ENCODE measurements at places on chromosomes 3 and 15.

DNA sequence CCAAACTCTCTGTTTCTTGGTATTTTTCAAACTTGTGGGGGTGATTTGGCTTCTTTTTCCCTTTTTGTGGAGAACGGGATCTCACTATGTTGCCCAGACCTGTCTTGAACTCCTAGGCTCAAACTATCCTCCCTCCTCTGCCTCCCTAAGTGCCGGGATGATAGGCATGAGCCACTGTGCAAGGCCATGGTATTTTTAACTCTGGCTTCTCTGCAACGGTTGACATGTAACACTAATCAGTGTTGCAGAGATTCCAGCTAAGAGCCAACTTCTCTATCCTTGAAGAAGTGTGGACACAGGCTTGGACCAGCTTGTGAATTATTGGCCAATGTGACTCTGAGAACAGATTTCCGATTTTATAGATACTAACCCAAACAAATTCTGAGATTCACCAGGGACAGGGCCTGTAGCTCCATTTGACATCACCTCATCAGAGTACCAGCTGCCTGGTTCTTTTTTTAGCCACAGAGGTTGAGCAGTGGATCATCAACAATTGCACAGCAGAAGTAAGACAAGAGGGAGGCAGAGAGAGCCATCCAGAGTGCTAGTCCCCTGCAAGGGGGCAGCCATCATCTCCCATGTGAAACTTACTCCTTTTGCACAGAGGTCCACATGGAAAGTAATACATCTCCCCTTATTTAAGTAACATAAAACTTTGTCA is 98.1 kb upstream of the SYNPR start:
- no peak overlapping the region for H3K4me3 ChIP-seq
- no peaks in the 10 kb centered on the region for H3K4me1 ChIP-seq
- no peak overlapping the region for H3K27ac ChIP-seq
- peaks cover 2% of the 10 kb centered on the region for H3K27me3 ChIP-seq

GRCh38 chr3:195870937-195871336 is 37.4 kb downstream of the TNK2 start:
- H3K4me1 ChIP-seq, result peaks cover 1% of the 10 kb centered on the region
- no peaks in the 10 kb centered on the region for H3K27me3 ChIP-seq
- H3K4me3 ChIP-seq, result no peak overlapping the region

DNA sequence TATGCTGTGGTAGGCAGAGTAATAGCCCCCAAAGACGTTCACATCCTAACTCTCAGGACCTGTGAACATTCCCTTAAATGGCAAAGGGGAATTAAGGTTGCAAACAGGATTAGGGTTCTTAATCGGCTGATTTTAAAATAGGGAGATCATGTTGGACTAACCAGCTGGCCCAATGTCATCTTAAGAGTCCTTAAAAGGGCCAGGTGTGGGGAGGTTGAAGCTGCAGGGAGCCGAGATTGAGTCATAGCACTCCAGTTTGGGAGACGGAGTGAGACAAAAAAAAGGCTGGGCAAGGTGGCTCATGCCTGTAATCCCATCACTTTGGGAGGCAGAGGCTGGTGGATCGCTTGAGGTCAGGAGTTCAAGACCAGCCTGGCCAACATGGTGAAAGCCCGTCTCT is 1.6 kb upstream of the FLNB start:
- DNase-seq, result no peak
- H3K4me3 ChIP-seq, result no peak overlapping the region
- no peaks in the 10 kb centered on the region for H3K36me3 ChIP-seq
- H3K27me3 ChIP-seq, result peaks cover 4% of the 10 kb centered on the region

GRCh38 chr3:17088017-17088416 is 203.3 kb downstream of the PLCL2 start:
- H3K27me3 ChIP-seq, result no peaks in the 10 kb centered on the region
- DNase-seq, result no peak
- no peak overlapping the region for H3K4me3 ChIP-seq
- no peaks in the 10 kb centered on the region for H3K36me3 ChIP-seq
- H3K27ac ChIP-seq, result no peak overlapping the region
- H3K4me1 ChIP-seq, result peaks cover 13% of the 10 kb centered on the region

GRCh38 chr3:178036451-178037144 is 499.6 kb upstream of the KCNMB2 start:
- H3K4me1 ChIP-seq, result no peaks in the 10 kb centered on the region
- no peak for DNase-seq
- H3K27me3 ChIP-seq, result no peaks in the 10 kb centered on the region
- no peak overlapping the region for H3K4me3 ChIP-seq

Measured in glutamatergic neuron (in vitro differentiated cells).